AG04450 (cell line): ENCODE measurements at places on chromosomes 2 and 18. TPM values are rescaled to one million over a fixed set of nuclear protein-coding genes. Genes with fewer than 3 reads are reported as not detected.

Gene CCDC150
- 1.3 and 1.5 TPM in 2 replicates for polyA plus RNA-seq

DNA sequence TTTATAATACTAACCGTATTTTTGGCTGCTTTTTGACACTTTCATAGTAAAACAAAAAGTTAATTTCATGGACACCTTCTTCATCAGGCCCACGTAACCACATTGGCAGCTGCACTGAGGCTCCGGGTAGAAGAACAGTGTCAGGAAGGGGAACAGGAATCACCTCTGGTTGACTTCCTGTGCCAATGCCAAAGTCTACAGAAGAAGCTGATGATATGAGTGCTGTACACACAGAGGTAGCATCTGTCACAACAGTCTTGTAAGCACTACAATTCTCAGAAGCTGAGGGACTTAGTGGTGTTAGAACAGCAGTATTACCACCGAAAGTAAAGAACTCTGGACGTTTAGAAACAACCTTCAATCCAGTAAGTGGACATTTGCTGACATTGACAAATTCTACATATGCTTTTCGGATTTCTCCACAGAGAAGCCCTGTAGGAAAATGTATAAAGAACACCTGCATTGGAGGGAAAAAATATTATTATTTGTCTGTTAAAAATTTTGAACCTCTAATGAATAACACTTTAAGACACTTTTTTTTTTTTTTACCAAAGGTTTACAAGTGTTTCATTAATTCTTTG is 85.3 kb downstream of the TRAPPC8 start:
- DNase-seq = no peak

DNA sequence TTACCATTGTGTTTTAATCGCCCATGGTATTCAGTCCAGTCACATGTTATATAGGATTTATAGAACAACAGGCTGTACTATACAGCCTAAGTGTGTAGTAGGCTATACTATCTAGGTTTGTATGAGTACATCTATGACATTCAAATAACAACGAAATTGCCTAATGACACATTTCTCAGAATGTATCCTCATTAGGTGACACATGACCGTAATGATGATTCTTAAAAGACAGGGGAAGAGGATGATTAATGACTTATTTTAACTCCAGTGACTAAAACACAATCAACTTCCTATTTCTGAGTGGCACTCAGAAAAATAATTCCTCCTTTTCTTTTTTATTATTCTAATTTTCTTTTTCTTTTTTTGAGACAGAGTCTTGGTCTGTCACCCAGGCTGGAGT is 63.0 kb upstream of the ACSL3 start:
- no peak for DNase-seq

GRCh38 chr2:86368161-86368824 is 30.9 kb upstream of the REEP1 start:
- DNase-seq = no peak

DNA sequence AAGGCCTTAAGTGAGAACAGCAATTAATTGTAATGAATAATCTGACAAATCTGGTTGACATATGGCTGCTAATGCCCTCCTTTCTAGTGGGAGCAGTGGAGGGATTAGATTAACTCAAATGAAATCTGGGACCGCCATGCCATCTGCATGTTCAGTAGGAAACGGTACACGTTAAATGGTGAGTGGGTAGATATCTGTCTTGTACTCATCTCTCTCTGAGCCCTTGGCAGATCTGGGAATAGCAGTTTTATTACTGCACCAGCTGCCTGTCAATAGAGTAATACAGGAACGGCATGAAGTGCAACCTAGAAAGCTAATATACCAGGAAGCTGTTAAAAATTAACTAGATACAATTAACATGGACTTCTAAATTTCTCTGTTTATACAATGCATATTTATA is 258.8 kb downstream of the GPD2 start:
- no peak for DNase-seq

DNA sequence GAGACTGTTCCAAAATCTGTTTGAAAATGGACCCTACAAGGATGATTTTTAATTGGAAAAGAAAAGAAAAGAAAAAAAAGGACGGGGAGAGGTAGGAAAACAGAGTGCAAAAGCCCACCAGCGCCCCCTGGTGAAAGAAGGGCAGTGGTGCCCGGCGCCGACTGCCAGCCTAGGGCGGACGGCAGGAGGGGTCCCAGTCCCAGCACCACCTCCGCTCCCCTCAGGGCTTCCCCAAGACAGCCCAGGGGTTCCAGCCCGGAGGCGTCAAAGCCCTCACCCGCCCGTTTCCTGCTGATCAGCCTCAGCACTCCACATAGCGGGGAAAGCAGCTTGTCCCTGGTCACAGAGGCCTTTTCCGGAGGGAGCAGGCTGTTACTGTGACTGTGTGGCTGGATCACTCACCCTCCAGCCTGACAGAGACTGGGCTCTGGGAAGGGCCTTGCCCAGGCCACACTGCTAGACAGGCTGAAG is 213.9 kb downstream of the TFCP2L1 start:
- DNase-seq = no peak

DNA sequence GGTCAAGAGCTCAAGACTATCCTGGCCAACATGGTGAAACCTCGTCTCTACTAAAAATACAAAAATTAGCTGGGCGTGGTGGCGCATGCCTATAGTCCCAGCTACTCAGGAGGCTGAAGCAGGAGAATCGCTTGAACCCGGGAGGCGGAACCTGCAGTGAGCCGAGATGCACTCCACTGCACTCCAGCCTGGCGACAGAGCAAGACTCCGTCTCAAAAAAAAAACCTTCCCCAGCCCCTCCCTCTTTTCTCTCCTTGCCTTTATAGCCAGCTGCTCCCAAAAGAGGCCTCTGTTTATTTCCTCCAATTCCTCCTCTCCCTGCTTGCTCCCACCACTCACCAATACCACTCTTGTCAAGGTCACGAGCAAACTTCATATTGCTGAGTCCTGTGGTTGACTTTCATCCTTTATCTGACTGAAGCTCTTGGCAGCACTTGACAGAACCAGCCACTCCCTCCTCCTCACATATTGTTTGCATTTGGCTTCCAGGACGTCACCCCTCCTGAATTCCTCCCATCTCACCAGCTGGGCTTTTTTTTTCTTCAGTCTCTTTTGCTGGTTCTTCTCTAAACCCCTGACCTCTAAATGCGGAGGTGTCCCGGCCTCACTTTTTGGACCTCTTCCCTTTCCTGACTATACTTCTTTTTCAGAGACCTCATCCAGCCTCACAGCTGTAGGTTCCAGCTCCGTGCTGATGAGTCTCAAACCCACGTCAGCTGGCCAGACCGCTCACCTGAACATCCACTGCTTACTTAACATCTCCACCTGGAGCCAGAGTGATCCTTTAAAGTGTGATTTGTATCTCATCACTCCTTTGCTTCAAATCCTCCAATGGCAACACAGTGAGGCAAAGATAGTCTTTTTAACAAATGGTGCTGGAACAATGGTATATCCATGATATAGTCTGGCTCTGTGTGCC is 84.6 kb upstream of the CAB39 start:
- peak; percentile 73 for DNase-seq

DNA sequence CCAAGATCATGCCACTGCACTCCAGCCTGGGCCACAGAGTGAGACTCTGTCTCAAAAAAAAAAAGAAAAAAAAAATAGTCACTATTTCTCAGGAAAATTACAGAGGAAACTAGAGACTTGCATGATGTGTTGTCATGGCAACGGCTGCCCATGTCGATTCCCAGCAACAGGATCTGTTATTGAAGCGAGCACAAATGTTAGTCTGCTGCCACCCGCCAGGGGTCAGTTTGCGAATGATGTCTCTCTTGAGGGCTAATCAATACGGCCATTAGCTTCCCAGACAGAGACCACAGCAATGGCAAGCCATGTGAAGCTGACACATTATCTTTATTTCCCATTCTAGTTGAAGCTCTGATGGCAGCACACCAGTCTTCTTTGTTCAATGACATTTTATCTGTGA is 32.4 kb upstream of the ACYP2 start:
- no peak for DNase-seq

DNA sequence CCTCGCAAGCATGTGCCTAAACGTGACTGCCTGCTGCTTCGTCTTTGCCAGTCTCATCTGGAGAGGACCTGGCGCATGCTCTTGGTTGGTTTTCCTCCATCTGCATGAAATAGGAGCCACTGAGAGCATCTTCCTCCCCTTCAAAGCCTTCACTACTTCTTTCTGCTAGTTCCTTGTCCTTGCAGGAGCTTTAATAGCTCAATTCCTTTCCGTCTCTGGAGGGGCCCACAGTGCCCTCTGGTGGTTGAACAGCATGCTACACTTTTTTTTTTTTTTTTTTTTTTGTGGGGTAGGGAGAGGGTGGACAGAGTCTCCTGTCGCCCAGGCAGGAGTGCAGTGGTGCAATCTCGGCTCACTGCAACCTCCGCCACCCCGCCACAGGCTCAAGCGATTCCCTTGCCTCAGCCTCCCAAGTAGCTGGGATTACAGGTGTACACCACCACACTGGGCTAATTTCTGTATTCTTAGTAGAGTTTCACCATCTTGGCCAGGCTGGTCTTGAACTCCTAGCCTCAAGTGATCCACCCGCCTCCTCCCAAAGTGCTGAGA is 59.6 kb downstream of the SP110 start:
- peak; percentile 7 for DNase-seq
